ENCODE measurements at places on chromosomes 16 and 17.

GRCh38 chr16:47627721-47628120 lies 166.6 kb downstream of the PHKB start:
- no peak for DNase-seq

DNA sequence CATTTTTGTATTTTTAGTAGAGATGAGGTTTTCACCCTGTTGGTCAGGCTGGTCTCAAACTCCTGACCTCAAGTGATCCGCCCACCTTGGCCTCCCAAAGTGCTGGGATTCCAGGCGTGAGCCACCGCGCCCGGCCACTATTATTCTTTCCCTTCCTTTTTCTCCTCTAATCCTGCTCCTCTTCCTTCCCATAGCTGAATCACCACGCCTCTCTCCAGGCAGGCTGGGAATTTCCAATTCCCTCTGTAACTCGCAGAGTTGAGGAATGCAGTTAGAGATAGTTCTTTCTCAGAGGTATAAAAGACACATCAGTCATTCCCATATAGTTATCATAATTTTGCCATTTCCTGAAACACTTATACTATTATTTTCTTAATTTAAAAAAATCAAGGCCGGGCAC lies 11.2 kb downstream of the METTL16 start:
- DNase-seq = no peak

DNA sequence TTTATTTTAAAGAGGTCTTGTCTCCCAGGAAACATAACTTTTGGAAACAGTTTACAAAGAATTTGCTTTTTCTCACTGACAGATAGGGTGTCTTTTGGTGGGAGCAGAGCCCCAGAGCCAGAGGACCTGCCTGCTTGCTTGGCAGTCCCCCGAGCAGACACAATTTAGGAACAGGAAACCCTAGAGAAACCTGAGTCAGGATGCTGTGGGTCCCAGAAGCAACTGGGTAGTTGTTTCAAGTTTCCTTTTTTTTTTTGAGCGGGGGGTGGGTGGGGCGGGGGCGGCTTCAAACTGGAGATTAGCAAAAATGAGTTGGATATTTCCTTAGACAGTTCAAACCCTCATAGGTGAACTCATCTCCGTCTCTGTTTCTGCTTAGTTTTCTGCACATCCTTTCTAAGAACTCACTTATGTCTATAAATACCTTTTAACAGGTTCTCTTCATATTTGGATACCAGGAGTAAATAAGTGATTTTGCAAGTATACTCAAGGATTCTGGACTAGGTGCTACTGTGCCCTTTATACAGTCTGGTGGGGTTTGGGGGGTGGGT lies 135.1 kb downstream of the PRKCA start:
- peak; percentile 35 for DNase-seq

DNA sequence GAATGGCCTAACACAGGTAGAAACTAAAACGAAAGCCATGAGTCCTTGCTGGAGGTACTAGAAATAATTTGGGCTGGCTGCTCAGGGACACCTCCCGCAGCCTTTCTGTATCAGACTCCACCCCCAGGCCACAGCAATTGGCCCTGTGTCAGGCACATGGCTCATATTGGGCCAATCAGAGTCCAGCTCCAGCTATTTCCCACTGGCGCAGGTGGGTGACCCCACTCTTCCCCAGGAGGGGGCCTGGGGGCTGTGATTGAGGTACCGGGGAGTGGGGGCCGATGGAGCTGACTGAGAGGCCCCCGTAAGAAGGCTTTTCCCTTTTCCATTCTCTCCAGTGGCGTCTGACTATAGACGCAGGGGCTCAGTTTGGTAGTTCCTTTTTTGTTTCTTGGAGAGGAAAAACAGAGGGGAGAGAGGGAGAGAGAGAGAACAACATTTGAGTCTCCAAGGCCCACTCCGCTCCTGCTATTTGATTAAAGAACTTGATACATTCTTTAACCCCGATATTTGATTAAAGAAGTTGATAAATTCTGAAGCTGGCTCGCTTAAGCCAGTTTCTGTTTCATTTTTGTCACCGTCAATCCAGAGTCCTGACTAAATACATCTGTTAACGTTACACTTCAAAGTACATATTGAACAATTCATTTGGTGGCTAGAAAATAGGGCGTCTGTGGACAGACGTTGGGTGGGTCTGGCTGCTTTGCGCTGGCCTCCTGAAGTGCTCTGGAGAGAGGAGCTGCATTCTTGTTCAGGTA lies 26.3 kb downstream of the FOXL1 start:
- no peak for DNase-seq

DNA sequence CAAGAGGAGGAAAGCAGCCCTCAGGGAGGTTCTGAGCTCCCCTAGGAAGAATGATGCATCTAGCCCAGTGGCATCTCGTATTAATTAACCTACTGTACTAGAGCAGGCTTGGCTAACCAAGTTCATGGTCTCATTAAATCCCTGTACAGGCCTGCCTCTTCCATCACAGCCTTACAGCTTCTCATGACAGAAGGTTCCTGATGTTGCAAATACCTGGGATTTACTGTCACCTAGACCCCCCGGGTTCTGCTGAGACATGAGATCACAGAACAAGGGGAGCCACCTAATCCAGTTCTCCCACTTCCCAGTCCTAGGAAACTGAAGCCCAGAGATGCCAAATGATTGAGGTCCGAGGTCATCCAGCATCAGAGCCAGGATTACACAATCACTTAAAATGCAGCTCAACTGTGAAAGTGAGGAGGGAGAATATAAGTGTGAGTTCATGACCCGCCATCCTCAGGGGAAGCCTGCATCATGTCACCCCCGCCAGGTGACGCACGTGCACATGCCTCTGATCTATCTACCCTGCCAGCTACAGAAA lies 23.9 kb downstream of the ACLY start:
- DNase-seq = peak; percentile 54

- no peak for DNase-seq
Measured at GRCh38 chr17:82330322-82331239, 3.0 kb downstream of the SECTM1 start.

GRCh38 chr16:4814046-4814445 lies 11.6 kb upstream of the ROGDI start:
- DNase-seq = no peak

All from stromal cell of bone marrow (primary cell).